Fibroblast of skin of left quadriceps (primary cell): ENCODE measurements at places on chromosomes 2 and 18.

DNA sequence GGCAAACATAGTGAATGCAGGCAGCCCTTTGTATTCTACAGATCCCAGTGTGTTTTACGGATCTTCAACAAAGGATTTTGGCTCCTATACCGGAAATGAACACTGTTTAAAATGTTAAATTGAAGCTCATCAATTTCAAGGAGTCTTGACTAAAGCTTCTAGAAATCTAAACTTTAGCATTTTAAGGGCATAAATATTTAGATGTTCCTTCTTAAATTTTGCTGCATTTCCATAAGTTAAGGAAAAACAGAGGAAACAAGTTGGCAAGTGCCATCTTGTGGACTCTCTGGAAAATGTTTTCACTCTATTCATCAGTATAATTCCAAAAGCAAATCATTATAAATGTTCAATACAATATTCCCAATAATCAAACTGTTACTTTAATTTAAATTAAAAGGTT is 19.6 kb downstream of the CHN1 start:
- DNase-seq: no peak

- DNase-seq: no peak
Measured at GRCh38 chr18:21747268-21747667, 6.7 kb downstream of the MIB1 start.

DNA sequence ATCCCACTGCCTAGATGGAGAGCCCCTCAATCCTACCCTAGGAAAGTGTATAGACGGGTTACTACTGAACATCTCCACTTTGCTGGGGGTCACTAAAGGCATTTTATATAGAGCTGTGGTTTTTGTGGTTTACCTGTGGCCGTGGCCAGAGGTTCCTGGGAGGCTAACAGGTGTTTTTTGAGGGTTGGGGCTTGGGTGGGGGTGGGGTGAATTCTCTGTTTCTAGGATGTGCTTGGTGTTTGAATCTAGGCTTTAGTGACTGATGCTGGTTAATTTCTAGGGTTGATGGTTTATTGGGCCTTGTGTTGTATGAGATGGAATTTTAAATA is 7.7 kb downstream of the HOXD8 start:
- no peak for DNase-seq

GRCh38 chr18:76264876-76265250 is 230.2 kb downstream of the ZNF516 start:
- DNase-seq: no peak

- no peak for DNase-seq
Measured at GRCh38 chr2:58553937-58554336, 312.8 kb upstream of the FANCL start.
